NCI-H1417 (cell line): ENCODE measurements at places on chromosomes 6 and 20.

GRCh38 chr20:59813948-59814839, 119.2 kb downstream of the SYCP2 start:
- DNase-seq: no peak

GRCh38 chr6:7992002-7992815, 72.0 kb downstream of the BLOC1S5 start:
- peak; percentile 5 for DNase-seq

DNA sequence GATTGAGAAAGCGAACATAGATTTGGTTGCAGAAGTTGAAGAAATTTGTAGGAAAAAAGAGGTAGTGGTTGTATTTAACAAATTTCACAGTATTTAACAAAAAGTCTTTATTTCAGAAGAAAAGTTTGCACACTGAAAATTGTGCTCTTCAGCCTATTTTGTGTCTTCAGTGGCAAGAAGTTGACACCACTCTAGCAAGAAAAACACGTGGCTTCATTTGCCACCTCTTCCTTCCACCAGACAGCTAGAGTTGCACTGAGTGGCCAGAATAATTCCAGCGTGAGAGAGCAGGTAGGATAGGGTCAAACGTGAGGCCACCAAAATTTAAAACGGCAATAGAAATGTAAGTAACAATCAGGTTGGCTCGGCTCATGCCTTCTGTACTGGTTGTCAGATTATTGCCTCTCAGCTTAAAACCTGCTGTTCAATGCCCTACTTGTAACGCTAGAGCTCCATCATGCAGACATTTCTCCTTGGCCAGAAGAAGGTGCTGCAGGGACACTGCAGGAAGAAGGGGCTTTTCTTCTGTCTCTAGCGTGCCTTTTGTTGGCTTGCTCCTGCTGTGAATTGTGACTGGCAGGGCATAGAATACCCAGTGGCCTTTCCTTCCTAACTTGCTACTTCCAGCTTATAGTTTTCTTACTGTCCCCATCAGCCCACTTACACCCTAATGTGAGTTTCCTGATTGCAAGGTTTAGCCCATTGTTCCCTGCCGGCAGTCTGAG, 12.1 kb downstream of the TRAPPC3L start:
- no peak for DNase-seq

GRCh38 chr6:168308390-168309144, 11.0 kb downstream of the DACT2 start:
- DNase-seq: no peak

DNA sequence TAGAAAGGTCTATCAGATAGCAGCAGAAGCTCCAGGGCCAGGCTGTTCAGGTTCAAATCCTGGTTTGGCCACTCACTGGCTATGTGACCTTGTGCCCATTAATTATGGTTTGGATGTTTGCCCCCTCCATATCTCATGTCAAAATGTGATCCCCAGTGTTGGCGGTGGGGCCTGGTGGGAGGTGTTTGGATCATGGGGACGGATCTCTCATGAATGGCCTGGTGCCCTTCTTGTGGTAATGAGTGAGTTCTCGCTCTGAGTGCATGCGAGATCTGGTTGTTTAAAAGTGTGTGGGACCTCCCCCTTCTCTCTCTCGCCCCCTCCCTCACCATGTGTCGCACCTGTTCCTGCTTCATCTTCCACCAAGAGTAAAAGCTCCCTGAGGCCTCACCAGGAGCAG, 240.9 kb downstream of the LRFN2 start:
- DNase-seq: no peak

- DNase-seq: no peak
Measured at GRCh38 chr6:93894521-93894920, 475.2 kb upstream of the EPHA7 start.

DNA sequence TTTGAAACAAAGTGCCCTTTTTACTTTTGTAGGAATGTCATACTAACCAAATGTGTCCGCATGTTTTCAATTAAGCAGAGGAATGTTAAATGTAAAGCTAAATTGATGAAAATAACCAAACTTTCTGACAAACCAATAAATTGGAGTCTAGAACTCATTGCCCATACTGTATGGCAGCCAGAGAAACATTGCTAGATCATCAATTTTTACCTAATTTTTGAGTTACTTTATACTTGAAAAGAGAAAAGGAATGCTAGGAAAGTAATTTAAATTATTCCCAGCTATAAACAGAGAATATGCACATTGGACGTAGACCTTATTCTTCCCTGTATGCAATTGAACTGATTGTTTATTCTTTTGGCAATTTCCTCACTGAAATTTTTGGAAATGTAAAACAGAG, 44.4 kb downstream of the RPS12 start:
- no peak for DNase-seq

- no peak for DNase-seq
Measured at GRCh38 chr6:127897484-127897883, 3.4 kb downstream of the THEMIS start.

GRCh38 chr6:106488494-106489370, 128.2 kb downstream of the CRYBG1 start:
- DNase-seq: no peak

DNA sequence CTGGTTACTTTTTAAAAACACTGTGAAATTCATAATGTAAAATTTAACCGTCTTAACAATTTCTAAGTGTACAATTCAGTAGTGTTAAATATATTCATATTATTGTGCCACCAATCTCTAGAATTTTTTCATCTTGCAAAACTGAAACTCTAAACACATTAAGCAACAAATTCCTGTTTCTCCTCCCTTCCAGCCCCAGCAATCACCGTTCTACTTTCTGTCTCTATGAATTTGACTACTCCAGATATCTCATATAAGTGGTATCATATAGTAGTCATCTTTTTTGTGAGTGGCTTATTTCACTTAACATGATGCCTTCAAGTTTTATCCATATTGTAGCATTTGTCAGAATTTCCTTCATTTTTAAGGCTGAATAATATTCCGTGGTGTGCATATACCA, 44.7 kb downstream of the RSPH3 start:
- no peak for DNase-seq

DNA sequence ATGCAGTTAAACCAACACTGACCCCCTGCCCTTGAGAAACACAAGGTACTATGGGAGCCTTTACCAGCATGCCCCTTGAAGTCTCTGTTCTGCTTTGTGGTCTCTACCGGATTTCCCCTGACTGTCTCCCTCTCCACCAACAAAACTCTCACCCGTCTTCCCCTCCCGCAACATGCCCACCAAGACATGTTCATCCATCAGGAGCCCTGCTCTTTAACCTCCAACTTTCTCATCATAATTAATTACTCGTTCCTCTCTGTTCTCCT, 1.1 kb downstream of the ZNF165 start:
- no peak for DNase-seq

GRCh38 chr6:168570211-168570610, 129.2 kb downstream of the SMOC2 start:
- DNase-seq: no peak

- DNase-seq: peak; percentile 15
Measured at GRCh38 chr20:57964011-57964862, 254.4 kb upstream of the PMEPA1 start.

- DNase-seq: no peak
Measured at GRCh38 chr6:14132244-14132920, 14.8 kb downstream of the CD83 start.

GRCh38 chr20:40006168-40006860, 682.7 kb downstream of the MAFB start:
- peak; percentile 29 for DNase-seq

GRCh38 chr20:64099086-64099786, 8.1 kb downstream of the NPBWR2 start:
- DNase-seq: no peak

DNA sequence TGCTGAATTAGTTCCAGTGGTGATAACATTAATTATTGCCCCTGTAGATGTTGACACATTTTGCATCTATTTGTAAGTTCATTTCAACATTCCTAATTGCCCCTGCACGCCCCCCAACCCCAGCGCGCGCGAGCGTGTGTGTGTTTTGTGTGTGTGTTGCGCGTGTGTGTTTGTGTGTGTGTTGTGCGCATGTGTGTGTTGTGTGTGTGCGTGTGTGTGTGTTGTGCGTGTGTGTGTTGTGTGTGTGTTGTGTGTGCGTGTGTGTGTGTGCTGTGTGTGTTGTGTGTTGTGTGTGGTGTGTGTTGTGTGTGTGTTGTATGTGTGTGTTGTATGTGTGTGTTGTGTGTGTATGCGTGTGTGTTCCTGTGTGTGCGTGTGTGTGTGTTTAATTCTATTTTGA, 245.7 kb upstream of the GMDS start:
- no peak for DNase-seq

GRCh38 chr6:120951258-120951657, 383.0 kb downstream of the TBC1D32 start:
- DNase-seq: no peak

DNA sequence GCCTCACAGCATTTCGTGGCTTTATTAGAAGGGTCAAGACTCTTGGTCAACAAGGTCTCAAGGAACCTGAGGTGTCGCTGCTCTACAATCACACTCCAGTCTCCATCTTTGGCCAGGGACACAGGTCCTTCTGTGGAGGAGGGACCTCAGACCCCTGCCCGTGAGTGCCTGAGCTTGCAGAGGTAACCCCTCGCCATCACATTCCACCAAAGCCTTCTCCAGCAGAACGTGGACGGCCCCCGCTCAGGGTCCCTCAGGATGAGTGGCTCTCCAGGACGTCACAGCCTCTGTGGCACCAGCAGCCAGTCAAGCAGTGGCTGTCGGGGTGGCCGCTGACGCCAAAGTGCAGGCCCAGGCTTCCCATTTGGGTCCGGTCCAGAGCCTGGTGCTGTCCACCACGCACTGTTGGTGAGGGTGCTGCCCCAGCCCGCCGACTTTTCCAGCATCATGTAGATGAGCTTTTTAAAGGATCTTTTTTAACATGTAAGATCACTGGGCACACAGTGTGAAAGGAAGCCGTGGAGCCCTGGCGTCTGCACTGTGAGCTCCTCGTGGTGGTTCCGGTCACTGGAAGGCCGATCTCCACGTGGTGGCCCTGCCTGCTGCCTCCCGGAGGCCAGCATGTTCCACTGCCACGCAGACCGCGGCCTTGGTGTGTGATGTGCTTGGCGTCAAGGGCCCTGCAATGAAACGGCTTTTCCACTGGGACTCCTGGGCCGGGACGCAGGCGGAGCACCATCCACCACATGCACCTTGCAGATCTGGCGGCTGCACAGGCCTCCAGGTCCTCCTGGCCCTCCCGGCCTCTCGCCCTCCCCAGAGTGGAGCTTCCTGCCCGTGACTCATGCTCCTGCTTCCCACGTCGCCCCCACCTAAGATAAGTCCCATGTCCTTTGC, 8.3 kb upstream of the KIF25 start:
- DNase-seq: no peak

- DNase-seq: no peak
Measured at GRCh38 chr20:32999603-33000250, 4.5 kb downstream of the SUN5 start.

DNA sequence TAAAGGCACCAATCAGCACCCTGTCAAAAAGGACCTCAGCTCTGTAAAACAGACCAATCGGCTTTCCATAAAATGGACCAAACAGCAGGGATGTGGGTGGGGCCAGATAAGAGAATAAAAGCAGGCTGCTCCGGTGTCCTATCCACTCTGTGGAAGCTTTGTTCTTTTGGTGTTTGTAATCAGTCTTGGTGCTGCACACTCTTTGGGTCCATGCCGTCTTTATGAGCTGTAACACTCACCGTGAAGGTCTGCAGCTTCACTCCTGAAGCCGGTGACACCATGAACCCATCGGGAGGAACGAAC, 7.3 kb upstream of the PXDC1 start:
- DNase-seq: no peak

- DNase-seq: no peak
Measured at GRCh38 chr6:39211183-39211582, 18.1 kb downstream of the KCNK5 start.

DNA sequence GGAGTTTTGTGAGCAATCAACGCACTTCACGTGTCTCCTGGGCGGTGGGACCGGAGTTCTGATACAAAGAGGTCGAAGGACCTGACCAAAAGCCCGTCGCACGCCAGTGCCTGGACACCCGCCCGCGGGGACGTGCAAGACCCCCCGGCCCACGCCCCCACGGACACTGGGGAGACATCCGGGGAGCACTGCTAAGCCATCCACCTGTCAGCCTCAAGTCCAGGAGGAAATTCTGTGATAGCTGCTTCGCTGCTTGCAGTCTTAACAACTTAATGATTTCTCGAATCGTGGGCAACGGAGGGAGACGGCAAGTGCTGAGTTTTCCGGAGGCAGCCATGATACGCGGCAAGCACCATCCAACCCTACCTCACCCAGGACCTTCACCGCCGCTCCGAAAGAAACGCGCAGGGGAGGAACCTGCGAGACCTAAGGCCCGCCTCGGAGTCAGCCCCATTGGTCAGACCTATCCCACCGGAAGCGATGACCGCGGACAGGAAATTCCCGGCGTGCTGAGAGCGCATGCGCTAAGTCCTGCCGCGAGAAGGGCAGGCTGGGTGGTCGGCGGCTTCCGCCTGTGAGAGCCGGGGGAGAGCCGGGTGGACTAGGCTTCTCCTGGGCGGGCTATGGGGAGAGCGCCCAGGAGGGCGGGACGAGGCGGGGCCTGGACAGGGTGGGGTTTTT, at the start of gene TFB1M:
TSS of gene TFB1M (minus strand) at position 393 of the 681 bp plus-strand sequence. CDS start at position 337, 56 bp downstream.
- DNase-seq: peak; percentile 98

GRCh38 chr6:7145885-7146828, 38.4 kb downstream of the RREB1 start:
- DNase-seq: peak; percentile 37

DNA sequence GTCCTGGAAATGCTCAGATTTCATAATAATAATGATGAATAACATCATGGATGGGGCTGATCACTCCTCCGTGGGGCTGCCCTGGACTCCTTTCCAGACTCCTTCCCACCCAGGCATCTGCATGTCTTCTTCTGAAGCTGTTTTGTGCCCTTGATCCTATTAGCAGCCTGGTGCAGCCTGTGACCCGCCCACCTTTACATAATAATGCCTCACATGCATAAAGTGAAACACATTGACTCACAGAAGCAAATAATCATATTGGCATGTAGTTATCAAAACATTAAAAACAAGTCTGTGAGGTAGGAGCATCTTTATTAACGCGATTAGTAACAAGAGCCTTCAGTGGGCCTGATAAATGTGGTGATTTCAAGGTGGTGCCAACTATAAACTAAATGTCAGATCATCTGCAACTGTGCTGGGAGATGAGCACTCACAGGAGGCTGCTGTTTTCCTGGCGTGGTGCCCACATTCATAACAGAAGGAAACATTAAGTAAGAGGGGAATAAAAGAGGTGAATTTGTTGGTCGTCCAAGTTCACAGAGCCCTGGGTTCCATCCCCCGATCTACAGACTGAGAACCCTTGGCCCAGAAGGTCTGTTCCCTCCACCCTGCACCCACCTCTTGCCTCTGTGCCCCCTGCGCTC, 344.7 kb downstream of the CDH4 start:
- peak; percentile 47 for DNase-seq

DNA sequence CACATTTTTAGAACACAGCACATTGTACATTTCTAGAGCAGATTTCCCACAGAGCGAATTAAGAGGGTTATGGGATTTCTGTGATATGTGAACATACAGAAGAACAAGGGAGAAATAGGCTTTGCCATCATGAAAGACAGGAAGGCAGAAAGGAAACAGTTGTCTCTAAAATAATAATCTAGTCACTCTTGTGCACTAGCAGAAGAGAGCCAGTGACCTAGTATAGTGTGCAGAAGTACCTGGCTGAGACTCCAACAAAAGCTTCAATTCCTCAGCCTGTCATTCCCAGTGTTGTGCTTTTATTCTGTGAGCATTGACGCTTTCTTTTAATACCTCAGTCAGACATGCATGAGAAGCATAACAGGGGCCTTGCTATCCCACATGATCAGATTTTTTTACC, 17.8 kb upstream of the DCBLD1 start:
- no peak for DNase-seq
